ENCODE measurements at places on chromosomes 2 and 18.

- no peak for DNase-seq
These were observed 245.0 kb upstream of the FN1 start for GRCh38 chr2:215680605-215681598.

GRCh38 chr2:31008561-31009114 is 129.6 kb downstream of the GALNT14 start:
- no peak for DNase-seq

DNA sequence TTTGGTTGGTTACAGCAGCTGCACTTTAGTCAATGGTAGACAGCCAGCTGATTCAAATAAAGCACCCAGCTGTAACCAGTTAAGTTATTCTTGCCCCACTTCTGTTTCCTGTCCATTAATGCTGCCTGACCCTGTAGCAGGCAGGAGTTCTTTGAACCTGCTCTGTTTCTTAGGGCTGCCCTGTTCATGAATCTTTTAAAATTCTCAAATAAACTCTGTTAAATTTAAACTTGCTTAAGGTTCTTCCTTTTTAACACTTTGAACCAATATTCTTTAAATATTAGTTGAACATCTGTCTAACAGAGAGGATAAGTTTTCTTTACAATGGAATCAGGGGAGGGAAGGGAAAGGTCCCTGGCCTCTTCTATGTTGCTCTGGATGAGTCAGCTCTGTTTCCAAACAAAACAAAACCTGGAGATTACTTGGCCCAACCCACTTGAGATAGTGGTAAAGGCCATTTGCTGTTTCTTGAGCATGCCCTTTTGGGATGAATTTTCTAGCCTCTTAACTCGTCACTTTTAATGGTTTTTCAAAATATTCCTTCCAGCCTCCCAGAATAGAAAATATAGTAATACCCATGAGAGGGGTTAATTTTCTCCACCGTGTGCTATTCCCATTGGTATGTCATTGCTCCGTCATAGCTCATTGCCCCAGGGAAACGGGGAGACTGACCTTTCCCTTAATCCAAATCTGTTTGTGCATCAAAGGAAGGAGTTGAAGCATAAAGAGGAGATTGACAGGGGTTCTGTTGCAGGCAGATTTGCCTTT is 112.1 kb upstream of the FHL2 start:
- no peak for DNase-seq

DNA sequence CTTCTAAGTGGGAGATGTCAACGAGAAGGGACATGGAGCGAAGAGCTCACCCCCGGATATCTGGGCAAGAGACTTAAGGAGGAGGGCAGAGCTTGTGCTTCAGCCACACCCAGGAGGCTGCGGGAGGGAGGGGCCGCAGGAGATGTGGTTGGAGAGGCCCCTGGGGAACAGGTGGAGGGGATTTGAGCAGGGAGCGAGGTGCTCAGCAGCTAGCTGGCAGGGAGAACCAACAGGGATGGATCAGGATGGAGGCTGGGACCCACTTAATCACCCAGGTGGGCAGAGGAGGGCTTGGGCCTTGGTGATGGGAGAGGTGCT is 78.3 kb downstream of the MBP start:
- no peak for DNase-seq

DNA sequence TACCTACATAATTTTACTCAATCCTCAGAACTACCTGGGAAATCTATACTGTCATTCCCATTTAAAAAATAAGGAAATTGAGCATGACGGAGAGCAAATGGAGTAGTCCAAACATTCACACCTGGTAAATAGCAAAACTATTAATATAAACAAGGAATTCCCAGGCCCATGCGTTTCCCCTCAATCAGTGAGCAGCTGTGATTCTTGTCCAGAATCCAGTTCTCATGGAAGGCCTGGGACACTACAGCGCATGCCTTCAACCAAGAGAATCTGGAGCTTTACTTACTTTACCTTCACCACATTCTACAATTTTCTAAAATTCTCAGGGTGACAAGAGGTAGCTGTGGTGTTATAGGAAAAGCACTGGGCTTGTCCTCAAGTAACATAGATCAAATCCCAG is 259.0 kb downstream of the LRATD1 start:
- no peak for DNase-seq

DNA sequence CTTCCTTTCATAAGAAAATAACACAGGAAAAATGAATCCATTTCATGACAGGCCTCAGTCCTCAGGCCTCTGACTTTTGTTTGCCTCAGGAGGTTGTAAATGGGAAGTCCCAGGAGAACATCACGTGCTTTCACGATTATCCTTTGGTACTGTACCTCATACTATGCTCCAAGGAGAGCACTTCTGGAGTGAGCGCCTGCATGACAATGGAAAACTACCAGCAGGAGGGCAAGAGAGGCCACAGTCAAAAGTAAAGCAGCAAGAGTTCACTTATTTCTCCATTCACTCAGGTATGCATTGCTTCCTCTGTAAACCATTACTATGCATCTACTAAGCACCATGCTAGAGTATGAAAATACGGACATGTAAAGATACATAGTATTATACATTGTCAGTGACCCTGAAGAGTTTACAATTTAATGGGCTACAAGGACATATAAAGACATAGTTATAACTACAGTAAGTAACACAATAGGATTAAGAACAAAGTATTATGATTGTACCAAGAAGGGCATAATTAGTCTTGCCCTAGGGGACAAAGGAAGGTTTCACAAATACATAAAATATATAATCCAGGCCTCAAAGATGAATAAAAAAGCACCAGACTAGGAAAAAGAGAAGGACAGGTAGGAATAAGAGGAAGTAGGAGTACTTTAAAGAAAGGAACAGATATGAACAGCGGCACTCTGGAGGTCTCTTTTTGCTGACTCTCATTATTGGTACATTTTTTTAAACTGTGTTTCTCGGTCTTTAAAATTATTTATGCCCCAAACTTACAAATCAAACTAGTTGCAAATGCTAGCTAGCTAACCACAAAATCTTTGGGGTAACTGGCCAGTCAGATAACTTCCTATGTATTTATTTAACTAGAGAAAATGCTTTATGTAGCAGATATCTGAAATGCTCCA is 806.7 kb downstream of the NRXN1 start:
- no peak for DNase-seq

- peak; percentile 5 for DNase-seq
These were observed 130.1 kb downstream of the SMAD7 start for GRCh38 chr18:48820483-48821250.

Data from transverse colon (tissue), 4 donors.